ENCODE measurements at places on chromosomes 1 and 21. TPM values are rescaled to one million over a fixed set of nuclear protein-coding genes. Genes with fewer than 3 reads are reported as not detected.

SPRR3 gene
- not detected for polyA plus RNA-seq

KPRP gene
- not detected for polyA plus RNA-seq

TNFRSF8 gene
- 0.47 TPM for polyA plus RNA-seq

KIF26B gene
- 33.7 TPM for polyA plus RNA-seq

PGLYRP4 gene
- not detected for polyA plus RNA-seq

SH3D21 gene
- polyA plus RNA-seq, result 16.6 TPM

KIF17 gene
- 4.9 TPM for polyA plus RNA-seq

CYP2J2 gene
- 0.72 TPM for polyA plus RNA-seq

TMCO4 gene
- 17.8 TPM for polyA plus RNA-seq

AK4 gene
- polyA plus RNA-seq, result 65.7 TPM

DNA sequence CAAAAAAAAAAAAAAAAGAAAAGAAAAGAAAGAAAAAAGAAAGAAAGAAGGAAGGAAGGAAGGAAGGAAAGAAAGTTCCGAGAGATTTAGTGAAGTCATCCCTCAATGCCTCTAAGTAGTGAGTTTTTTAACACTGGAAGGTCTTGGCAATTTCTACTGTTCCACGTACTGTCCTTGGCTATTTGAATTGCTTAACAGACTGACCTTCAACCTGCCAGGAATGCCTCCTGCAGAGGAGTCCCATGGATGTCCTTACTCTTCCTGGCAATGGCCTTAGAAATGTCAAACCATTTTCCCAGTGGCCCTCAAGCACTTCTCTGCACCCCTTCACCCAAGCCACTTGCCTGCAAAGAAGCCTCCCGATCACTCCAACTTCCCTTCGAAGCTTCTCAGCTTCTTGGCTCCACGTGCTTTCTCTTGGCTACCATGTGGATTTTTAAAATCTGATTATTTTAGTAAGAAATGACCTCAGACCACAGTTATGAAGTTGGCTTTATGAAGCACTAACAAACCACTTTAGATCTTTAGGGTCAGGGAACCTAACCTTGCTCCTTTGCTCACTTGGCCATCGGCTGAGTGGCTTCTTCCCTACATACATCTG is 43.7 kb upstream of the ABCG1 start:
- no peak for DNase-seq

- DNase-seq, result no peak
Measured at GRCh38 chr1:7454052-7454815, 316.9 kb upstream of the VAMP3 start.

- DNase-seq, result no peak
Measured at GRCh38 chr1:32031578-32032274, 18.1 kb downstream of the KHDRBS1 start.

DNA sequence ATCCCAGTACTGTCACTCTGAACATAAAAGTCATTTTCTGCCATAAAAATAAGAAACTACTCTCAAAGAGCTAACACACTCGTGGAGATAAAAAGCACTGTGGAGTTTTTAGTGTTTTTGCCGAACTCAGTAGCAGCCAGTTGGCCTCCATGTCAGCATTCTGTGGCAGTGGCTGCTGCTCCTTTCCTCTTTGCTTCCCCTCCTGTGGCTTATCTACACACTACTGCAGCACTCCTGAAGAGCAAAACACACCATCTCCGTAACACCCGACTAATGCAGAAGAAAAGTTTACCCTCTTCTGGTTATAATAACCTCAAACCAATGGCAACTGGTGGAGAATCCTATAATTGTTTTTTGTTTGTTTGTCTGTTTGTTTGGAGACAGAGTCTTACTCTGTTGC is 44.9 kb downstream of the RAB3GAP2 start:
- no peak for DNase-seq

GRCh38 chr1:150813028-150813707 is 5.1 kb upstream of the CTSK start:
- no peak for DNase-seq

DNA sequence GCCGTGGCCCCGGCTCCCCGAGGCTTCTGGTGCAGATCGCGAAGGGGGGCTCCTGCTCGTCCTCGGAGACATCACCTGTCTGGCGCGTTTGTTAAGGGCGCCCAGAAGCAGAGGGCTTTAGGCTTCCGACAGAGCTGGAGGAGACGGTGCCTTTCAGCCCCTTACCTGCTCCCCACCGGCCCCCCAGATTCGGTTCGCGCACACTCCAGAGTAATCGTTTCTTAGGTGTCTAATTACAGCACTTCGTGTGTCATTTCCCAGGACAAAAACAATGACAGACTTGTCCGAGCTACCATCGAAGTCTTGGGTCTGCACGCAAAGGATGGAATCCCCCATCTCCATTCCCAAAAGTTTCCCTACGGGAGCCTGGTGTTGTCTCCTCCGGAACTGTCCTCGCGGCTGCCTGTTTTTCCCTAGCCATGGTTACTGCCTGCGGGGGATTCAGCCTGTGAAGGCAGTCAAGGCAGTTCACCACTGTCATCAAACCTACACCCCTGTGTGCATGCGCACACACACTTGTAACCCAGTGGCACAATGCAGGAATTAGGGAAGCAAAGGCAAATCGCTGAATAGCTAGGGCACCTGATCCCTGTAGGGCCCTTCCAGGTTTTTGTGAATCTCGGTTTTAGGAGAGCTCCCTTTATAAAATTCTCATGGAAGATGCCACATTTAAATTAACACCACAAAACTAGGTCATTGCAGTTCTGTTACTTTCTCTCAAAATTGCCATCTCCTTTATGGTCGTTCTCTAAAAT is 738 bp upstream of the CDC42BPA start:
- peak; percentile 68 for DNase-seq

- DNase-seq, result no peak
Measured at GRCh38 chr1:87718241-87718950, 389.7 kb downstream of the LMO4 start.

- DNase-seq, result no peak
Measured at GRCh38 chr1:145892486-145893087, 6.9 kb upstream of the ANKRD35 start.

DNA sequence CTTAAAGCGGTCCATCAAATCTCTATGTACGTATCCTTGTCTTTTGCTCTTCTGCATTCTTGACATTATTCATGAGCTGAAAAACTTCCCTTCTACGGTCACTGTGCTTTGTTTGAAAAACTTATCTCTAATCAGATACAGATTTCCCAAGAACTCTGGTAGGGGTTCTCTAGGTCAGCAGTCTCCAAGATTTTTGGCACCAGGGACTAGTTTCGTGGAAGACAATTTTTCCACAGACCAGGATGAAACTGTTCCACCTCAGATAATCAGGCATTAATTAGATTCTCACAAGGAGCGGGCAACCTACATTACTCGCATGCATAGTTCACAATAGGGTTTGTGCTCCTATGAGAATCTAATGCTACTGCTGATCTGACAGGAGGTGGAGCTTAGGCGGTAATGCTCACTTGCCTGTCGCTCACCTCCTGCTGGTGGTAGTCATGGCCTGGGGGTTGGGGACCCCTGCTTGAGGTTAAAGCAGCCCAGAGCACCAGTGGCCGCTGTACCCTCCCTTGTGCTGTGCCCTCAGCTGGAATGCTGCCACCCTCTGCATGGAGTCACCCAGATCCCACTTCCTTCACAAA is 30.8 kb downstream of the AK2 start:
- DNase-seq, result no peak

- no peak for DNase-seq
Measured at GRCh38 chr1:224563666-224564065, 52.5 kb upstream of the CNIH3 start.

DNA sequence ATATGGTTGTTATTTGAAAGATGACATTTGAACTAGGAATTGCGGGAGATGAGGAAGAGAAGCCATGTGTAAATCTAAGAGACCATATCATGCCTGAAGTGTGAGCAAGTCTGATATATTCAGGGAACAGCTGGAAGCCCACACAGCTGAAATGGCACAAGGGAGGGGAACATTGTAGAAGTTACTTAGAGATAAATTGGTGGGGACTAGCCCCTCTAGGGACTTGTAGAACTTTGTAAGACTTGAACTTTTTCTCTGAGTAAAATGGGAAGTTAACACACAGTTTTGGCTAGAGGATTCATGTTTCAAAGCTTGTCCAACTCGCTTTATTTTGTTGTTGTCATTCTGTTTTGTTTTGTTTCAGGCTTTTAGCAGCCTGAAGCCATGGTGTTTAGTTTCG is 216.4 kb downstream of the FMN2 start:
- no peak for DNase-seq

DNA sequence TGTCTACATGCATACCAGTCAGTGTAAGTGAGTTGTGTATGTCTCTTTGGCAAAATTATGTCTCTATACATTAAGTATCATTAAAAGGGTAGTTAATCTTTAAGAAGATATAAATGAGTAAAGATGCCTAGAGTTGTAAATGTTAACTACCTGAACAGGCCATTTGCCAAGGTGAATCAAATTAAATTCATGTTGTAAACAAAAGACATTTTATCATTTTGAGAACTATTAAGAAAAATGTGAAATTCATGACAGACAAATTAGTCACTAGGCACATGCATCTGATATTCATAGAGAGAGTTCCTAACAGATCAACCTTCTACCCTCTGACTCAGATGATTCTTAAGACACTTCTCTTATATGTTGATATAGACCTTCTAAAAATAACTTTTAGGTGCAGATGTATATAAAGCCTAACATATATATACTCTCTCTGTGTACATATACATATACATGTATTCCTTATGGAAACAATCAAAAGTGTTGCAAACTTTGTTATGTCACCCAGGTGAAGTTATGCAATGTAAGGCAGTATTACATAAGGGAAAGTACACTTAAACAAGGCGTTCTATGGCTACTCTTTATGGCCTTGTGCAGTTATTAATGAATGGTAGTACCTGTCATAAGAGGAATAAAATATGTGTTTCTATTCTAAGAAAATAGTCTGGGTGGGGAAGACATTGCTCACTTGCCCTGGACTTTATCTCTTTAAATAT is at the start of gene TMPRSS15:
Gene TMPRSS15, minus strand, starts transcription at position 51 of the 716 bp plus-strand sequence. CDS start 163 bp downstream, outside the sequence.
- DNase-seq, result no peak

DNA sequence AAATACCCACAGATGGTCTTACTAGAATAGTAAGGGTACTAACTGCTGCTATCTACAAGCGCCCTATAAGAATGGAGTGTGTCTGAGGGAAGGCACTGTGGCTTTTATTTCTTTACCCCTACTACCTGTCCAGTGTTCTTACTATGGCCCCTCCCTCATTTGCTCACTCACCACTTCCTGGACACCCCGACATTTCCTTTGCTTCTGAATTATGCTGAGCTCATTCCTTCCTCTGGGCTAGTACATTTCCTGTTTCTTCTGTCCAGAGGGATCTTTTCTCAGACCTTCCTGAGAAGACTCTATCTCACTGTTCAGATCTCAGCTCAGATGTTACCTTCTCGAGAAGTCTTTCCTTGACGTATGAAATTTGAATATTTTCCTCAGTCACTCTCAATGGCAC is 192.1 kb upstream of the DAB1 start:
- DNase-seq, result no peak
